Neural progenitor cell (in vitro differentiated cells): ENCODE measurements at places on chromosomes 6 and 20. TPM values are rescaled to one million over a fixed set of nuclear protein-coding genes. Genes with fewer than 3 reads are reported as not detected.

Gene IL17F
- not detected in 2 replicates for total RNA-seq

DNA sequence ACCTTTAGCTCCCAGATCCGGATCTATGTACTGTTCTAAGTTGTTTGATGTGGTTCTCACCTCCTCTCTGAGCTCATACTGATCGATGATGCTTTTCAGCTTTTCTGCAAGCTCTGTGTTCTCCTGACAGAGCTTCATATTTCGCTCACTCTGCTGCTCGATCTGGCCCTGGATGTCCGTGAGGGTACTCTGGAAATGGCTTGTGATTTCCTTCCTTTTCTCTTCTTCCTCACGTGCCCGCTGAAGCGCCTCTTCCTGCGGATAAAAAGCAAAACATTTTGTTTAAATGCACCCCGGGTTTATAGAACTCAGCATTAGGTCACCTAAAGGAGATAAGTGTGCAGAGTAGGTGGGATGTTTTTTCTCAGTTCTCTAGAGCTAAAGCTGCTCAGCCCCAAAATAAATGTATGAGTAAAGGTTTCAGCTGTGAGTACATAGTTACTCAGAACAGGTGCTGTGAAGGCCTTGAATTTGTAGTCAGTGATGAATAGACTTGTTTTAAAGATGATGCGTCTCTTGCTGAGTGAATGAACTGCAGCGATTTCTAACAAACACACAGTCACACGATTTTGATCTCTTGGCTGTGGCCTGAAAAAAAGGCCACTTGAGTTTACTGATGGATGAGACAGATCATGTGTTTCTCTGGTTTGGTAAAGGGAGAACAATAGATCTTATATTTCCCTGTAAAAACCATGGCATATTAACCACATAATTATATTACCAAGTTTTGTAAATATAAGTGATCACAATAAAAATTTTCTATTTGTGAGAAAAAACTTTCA, 29.1 kb downstream of the TXLNB start:
- H3K36me3 ChIP-seq: no peaks in the 10 kb centered on the region
- H3K4me1 ChIP-seq: no peaks in the 10 kb centered on the region
- H3K4me3 ChIP-seq: no peak overlapping the region
- H3K27ac ChIP-seq: no peak overlapping the region

Gene TSHZ2
- 1.8 and 3.9 TPM in 2 replicates for total RNA-seq

DNA sequence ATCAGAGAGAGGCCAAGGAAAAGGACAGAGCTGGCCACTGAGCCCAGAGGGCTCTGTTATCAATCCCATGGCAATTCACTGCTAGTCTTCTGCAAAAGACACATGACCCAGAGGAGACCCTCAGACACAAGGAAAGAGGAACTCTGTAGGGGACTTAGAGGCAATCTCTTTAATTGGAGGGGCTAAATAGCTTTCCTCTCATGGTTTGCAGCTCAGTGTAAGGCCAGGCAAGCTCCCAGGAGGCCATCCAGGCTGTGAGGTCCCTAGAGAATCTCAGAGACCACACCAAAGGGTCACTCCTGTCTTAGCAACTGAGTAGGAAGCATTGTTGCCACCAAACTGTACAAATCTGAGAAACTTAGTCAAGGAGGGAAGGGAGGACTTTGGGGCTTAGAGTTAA, 10.0 kb upstream of the HLA-DOA start:
- H3K27me3 ChIP-seq: no peaks in the 10 kb centered on the region
- no peaks in the 10 kb centered on the region for H3K36me3 ChIP-seq
- no peak overlapping the region for H3K27ac ChIP-seq
- H3K4me1 ChIP-seq: no peaks in the 10 kb centered on the region
